Calu3 (cell line): ENCODE measurements at places on chromosomes 1 and 21. TPM values are rescaled to one million over a fixed set of nuclear protein-coding genes. Genes with fewer than 3 reads are reported as not detected.

KCNE1 gene
- 0.28 TPM in 1 of 2 replicates, not detected in the other for total RNA-seq

- H3K27ac ChIP-seq = no peak overlapping the region
- H3K4me1 ChIP-seq = peaks cover 86% of the 10 kb centered on the region
- H3K4me3 ChIP-seq = no peak overlapping the region
- no peaks in the 10 kb centered on the region for H3K27me3 ChIP-seq
- peaks cover 6% of the 10 kb centered on the region for H3K36me3 ChIP-seq
- DNase-seq = no peak
Measured at GRCh38 chr1:63818567-63819325, 44.9 kb downstream of the ROR1 start.

GRCh38 chr21:31750843-31751242 is 18.9 kb upstream of the SCAF4 start:
- no peaks in the 10 kb centered on the region for H3K4me1 ChIP-seq
- H3K4me3 ChIP-seq = no peak overlapping the region
- peaks cover 10% of the 10 kb centered on the region for H3K27me3 ChIP-seq
- H3K27ac ChIP-seq = no peak overlapping the region
- no peak for DNase-seq

FCRLB gene
- total RNA-seq = 1.8 and 1.9 TPM in 2 replicates
